ENCODE measurements at places on chromosomes 6 and 20.

DNA sequence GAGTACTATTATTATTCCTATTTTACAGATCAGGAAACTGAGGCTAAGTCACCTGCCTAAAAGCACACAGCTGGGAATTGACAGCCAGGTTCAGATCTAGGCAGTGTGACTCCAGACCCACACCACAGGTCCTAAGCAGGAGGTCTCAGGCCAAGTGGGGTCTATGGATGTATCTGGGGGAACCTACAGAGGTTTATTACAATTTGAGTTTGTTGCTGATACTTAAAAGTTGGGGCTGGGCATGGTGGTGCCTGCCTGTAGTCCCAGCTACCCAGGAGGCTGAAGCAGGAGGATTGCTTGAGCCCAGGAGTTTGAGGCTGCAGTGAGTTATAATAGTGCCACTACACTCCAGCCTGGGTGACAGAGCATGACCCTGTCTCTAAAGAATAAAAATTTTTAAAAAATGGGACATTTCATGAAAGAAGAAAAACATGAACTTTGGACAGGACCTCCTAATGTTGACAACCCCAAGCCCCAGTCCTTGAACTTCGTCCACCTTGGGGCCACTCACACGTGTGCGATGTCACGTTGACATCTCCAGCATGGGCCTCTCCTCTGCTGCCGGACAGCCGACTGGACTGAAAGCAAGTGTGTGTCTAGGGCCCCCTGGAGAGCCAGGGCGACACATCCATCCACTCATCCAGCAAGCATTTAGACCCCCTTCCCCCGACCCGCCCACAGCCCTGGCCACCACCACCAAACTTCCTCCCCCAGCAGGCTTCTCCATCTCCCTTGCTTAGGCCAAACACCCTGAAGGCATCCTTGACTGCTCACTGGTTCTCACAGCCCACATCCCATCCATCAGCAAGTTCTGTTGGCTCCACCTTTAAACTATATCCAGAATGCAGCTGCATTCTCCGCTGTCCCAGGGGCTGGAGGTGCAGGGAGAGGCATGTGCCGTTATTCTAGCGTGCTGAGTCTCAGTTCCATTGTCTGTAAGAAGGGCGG lies 40.0 kb downstream of the NOL4L start:
- no peak for DNase-seq

DNA sequence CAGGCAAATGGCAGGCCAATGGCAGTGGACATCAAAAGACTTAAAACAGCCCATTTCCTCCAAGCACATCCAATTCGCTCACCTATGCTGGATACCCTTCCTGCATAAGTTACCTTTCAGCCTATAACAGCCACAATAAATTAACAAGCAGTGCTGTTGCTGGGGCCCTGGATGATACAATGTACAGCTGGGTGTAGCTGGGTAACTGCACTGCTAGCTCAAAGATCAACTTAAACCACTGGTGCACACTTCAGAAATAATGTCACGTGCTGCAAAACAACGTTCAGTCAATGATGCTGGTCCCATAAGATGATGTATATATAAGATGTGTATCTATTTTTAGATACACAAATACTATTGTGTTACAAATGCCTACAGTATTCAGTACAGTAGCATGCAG lies 13.6 kb downstream of the IL20RA start:
- no peak for DNase-seq

- DNase-seq, result peak; percentile 10
Observed at GRCh38 chr6:95280686-95281273, 296.6 kb upstream of the MANEA start.

DNA sequence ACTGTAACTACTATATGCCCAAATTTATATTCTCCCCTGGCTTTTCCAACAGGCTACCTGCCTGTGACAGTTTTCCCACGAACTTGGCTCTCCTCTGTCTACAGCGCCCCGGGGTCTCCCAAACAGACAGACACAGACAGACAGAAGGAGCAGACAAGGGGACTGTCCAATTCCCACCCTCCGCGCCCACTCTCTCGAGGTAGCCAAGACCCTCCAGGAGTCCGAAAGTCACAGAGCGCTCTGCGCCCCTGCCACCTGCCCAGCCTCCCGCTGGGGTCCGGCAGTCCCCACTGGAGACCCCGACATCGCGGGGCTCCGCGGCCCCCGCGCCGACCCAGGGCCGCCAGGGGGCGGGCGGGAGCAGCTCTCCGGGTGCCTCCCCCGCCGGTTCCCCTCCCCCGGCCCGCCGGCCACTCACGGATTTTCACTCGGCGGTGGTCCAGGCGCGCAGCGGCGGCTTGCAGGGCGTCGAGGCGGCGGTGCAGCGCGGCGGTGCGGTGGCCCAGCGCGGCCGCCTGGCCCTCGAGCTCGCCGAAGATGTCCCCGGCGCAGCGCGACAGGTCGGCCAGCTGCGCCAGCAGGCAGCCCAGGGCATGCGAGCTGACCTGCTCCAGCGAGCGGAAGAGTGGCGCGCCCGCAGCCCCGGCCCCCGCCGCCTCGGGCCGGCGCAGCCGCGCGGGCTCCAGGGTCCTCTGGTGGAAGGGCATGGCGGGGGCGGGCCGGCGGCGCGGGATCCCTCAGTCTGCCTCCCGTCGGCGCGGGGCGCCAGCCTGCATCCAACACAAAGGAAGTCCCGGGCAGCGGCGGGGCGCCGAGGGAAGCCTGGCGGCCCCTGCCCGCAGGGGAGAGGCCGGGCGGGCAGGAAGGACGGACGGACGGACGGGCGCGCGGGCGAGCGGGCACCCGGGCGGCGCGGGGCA lies 81.3 kb upstream of the CCDC28A start:
- no peak for DNase-seq

DNA sequence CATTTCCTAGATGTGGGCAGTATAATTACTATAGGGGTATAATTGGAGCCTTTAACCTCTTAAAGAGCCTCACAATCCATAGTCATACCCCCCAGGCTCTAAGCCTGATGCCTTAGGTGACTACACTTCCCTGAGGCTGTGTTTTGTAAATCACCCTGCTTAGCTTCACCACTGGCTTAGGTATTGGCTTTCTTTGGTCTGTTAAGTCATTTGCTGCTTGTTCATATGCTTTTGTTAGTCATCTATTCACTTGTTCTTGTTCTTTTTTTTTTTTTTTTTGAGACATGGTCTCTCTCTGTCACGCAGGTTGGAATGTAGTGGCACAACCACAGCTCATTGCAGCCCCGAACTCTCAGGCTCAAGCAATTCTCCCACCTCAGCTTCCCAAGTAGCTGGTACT lies 26.7 kb downstream of the KAT14 start:
- DNase-seq, result no peak

- DNase-seq, result no peak
Observed at GRCh38 chr6:163209005-163209404, 205.5 kb upstream of the QKI start.

- DNase-seq, result no peak
Observed at GRCh38 chr6:126821706-126822105, 296.8 kb upstream of the RSPO3 start.

DNA sequence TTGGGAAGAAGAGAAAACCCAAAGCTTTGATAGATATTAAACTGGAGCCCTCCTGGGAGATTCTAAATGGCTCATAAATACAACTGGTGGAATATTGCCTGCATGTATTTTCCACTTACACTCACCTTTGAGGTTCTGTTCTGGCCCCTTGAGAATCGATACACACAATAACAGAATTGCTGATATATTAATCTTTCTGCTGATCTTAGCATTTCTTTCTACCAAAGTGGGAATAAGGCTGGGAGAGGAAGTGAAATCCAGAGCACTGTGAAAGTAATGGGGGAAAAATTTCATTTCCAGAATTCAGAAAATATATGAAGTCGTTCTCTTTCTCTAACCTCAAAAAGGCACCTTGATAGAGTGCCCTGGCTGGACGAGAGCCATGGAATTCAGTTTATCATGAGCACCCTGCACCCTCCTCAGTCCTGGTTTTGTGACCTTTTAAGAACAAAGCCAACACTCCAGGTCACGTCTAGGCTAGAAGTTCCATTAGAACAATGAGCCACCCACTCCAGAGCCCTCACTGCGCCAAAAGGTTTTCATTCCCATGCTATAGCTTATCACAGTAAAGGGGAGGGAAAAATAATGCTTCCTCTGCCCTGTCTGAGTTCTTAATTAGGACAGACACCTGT lies 244.5 kb downstream of the CD83 start:
- DNase-seq, result no peak

DNA sequence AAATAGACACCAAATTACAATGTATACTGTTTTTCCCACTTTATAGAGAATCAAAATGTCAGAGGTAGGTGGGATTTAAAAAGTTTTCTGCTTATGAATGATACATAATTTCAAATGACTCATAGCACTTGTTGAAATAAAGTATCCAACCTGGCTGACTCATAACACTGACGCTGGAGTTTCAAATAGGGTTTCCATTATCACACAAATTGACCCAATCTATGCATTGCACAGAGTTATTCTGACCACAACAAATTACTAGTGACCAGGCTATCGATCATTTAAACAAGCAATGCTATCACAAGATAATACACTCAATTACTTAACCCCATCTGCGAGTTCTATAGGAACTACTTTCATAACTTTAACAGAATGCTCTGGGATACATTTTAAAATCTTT lies 31.9 kb upstream of the PRELID3B start:
- no peak for DNase-seq

DNA sequence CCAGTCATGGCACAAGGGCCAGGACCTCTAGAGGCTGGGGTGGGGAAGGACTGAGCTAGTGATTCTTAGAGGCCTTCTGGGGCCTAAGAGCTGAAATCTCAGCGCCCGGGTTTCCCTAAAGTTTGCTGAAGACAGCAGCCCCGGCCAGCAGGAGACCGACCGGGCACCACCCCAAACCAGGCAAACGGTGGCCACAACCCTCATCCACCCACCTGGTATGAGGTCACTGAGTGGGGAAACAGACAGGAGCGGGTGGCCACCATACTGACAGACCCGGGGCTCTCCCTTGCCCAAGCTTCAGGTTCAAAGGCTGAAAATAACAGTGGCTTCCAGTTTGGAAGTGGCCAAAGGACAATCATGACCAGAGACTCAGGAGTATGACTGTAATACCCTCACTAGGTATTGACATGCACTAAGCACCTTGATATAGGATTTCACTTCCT lies 35.0 kb upstream of the ID1 start:
- DNase-seq, result no peak

GRCh38 chr6:2557181-2557720 lies 193.5 kb downstream of the MYLK4 start:
- no peak for DNase-seq

DNA sequence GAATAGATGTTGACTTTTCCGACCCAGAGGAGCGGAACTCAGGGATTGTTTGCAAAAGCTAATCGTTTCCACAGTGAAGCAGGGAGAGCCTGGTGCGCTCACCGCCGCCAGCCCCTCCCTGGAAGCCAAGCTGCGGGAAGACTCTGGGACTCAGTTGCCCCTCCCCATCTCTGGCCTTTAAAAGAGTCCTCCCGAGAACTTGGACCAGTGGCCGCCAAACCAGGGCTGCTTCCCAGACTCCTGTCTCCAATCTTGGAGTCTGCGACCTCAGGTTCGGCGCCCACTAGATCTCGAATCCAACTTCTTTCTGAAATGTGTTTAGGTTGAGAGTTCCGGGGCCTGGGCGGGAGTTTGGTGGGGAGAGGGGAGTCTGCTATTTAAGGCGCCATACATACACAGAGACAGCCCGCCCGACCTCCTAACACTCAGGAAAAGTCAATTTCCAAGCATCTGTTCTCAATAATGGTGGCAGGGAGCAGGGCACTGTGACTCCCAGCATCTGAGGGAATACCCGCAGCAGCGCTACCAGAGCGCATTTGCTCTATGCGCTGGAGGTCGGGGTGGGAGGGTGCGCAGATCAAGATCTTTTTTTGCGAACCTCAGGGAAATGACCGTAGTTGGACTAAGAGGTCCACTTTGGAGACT lies 800 bp upstream of the GRIK2 start:
- DNase-seq, result no peak

DNA sequence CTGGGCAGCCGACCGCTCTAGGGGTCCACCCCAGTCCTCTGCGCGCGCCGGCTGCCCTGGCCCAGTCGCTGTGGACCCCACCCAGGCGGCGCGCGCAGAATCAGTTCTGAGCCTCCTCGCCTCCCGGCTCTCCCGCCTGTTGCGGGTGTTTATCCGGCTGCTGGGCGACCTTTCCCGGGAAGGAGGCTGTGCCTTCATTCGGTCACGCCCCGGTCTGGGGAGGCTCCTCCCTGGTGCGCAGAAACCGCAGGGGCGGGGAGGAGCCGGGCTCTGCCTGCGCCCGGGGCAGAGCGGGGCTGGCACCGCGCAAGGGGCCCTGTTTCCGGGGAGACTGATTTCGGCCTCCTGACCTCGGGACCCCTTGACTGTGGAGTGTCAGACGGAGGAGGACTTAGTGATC lies 80.8 kb upstream of the EYS start:
- DNase-seq, result no peak

- DNase-seq, result no peak
Observed at GRCh38 chr20:25065625-25066338, 7.8 kb upstream of the ACSS1 start.

DNA sequence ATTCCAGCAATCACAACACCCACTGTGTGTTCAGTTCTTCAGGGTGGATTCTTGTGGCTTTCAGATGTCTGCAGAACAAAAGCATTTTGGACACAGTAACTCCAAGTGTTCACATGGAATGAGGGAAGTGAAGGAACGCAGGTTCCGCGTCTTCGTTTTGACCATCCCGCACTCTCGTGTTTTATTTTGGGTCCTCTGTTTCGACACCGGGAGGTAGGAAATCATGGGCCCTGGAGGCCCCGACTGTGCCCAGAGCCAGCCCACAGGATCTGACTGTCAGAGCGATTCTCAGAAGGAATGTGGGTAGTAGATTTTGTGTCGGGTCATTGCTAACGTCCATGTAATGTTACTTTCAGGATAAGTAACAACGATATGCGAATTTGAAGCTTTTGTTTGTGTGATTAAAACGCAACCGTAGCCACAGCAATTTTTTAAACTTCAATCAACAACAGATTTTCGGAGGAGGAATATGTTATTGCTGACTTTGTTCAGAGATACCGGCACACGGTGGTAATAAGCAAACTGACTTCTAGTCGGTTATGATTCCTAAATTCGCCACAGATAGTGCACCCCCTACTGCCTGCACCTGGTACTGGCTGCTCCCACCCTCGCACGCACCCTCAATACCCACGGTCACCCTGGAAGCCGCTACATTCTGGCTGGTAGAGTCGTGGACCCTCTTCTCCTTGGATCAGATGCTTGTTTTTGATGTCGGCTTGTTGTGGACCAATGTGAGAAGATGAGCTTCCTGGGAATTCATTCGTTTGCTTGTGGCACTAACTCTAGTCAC lies 10.5 kb downstream of the NPEPL1 start:
- DNase-seq, result no peak

GRCh38 chr6:126127659-126128058 lies 141.3 kb downstream of the TRMT11 start:
- no peak for DNase-seq

GRCh38 chr6:169933839-169934698 lies 182.6 kb downstream of the ERMARD start:
- no peak for DNase-seq

DNA sequence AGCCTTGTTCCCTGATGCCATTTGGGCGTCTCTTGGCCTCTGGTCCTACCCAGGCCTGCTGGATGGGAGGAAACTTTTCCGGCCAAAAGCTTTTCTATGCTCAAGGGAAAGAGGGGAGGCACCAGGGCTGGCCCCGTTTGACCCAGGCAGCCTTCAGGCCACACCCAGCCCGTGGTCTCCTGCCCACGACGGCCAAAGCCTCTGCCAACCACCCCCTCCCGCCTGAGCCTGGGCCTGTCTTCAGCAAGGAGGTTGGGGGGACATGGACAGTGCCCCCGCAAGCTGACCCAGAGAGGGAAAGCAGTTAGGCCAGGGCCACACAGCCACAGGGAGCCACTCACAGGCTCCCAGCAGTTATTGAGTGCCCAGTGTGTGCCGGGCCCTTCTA lies 49.5 kb downstream of the SRC start:
- DNase-seq, result no peak
